GOT3 (cell line): ENCODE measurements at places on chromosomes 2 and 18.

- no peak for DNase-seq
These were observed 47.9 kb downstream of the EPHA4 start for GRCh38 chr2:221524158-221524557.

DNA sequence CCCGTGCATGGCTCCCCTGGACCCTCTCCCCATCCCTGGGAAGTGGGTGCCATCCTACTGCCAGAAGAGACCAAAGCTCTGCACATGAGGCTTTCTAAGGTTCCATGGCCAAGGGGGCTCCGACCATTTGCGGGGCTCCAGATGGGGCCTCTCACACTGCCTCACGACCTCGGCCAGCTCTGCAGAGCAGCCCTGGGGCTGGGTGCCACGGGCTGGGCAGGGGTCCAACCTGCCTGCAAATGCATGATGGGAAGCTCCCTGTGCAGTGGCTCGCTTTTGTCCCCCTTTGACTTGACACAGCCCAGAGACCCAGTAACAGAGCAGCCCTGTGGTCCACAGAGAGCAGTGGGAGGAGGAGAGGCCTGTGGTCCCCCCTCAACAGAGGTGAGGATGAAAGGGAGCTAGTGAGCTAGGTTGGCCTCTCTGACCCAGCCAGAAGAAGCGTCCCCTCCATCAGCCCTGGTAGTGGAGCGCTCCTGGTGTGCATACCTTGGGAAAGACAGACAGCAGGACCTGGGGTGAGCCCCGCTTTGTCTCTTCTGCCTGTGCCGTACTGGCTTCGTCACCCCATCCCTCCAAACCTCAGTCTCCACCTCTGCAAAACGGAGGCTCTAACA is 174.1 kb downstream of the DDX1 start:
- no peak for DNase-seq

- DNase-seq: no peak
These were observed 98.2 kb upstream of the MAPRE2 start for GRCh38 chr18:34942975-34943374.

DNA sequence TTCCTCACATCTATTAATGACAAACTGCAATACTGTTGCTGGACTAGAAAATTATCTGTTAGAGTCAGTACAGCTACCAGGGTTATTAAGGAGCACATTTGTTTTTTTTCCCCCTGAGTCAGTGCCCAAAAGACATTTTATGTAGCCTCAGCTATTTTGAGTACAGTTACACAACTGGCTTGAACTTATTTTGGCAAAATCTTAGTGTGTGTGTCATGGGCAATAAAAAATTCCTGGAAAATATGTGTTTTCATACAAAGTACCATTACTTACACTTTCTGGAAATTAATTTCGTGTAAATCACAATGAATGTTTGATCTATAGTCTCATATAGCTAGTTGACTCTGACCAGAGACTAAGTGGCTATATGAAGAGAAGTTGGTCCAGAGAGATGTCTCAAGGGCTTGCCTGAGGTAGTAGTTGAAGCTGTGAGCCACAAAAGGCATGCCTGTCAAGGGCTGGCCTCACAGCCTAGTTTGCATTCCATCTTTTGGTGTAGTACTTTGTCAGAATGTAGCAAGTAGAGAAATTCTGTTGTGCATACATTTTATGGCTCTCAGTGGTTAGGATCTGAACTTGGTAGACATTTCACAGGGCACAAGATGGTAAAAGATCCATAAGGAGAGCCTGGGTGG is 283.4 kb downstream of the MTX2 start:
- no peak for DNase-seq

DNA sequence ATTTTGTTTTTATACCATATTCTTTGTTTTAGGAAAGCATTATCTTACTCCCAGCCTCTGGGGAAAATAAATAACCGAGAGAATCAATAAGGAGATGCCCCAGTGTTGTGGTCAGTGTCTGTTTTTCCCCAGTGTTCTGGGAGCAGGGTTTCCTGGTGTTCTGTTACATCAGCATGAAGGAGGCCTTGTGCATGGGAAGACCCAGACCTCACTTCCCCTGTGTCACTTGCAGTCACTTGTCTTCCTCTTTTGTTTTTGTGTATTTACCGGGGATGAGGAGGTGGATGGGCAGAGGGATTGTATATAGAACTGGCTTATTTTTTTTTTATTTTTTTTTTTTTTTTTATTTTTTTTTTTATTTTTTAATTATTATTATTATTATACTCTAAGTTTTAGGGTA is 45.0 kb upstream of the MGAT5 start:
- no peak for DNase-seq

- no peak for DNase-seq
These were observed 48.6 kb downstream of the DDX1 start for GRCh38 chr2:15640261-15640711.

DNA sequence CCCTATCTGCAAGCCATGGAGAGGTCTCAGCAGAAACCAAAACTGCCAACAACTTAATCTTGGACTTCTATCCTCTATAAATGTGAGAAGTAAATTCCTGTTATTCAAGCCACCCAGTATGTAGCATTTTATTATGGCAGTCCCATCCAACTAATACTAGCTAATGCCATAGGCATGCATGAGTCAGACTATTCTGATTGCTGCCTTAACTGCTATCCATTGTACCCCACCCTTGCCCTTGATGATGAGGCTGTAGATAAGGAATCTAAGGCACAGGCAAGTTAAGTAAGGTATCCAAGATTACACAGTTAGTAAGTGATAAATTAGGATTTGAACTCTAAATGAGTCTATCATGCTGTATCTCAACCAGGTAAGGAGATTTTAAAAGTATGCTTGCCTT is 223.0 kb downstream of the UBE2E3 start:
- DNase-seq: no peak

DNA sequence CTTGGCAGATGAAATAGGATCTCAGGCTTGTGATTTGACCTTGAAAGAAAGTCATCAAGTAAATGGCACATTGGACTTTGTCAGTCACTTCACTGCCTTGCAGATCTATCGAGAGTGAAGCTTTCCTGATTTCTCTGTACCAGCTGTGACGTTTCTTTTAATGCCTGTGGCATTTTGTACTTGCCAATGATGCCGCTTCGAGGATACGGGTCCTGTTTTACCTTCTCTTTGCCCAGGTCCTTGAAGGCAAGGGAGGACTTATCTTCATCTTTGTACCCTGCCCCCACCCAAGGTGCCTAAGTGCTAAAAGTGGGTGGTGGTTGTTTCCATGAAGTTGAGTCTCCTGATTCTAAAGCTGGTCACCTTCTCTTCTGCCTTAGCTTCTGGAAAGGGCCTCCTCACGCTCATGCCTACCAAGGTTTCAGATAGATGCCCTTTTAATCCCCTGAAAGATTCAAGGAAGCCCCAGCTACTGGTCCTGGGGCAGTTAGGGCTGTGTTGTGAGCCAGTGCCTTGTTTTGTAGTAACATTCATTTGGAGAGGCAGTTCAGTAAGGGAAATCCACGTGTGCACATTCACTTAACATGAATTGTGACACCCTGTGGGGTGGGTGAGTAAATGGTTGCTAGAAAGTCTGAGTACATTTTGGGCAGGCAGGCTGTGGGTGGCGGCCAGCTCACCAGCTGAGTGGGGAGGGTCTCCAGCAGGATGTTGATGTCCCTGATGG is 6.1 kb downstream of the LBH start:
- no peak for DNase-seq

DNA sequence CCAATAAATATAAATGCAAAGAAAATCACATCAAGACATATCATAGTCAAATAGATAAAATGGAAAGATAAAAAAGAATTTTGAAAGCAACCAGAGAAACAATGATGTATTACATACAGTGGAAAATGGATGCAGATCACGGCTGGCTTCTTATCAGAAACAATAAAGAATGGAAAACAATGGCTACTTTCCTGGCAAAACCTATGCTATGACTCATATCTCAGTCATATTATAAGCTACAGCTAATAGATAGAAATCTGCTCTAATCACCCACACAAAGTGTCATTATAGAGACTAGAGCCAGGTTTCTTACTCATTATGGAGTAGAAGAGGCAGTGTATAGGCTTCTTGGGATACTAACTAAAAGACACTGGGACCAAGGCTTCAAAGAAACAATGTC is 93.5 kb upstream of the TACR1 start:
- no peak for DNase-seq
